ENCODE measurements at places on chromosomes 6 and 20. TPM values are rescaled to one million over a fixed set of nuclear protein-coding genes. Genes with fewer than 3 reads are reported as not detected.

Gene PDE10A
- total RNA-seq = 8.7 TPM

Gene FOXA2
- not detected for total RNA-seq

Gene TNNC2
- total RNA-seq = not detected

Gene MUC22
- not detected for total RNA-seq

Gene OXT
- total RNA-seq = not detected

Gene SLC22A23
- 6.0 TPM for total RNA-seq

Gene PRR18
- not detected for total RNA-seq

Gene SLC17A2
- not detected for total RNA-seq

Gene SRMS
- total RNA-seq = not detected

Gene CNR1
- total RNA-seq = 12.2 TPM

Gene BEND3
- 1.6 TPM for total RNA-seq

Gene SULF2
- total RNA-seq = 145 TPM

Gene NPEPL1
- total RNA-seq = 53.1 TPM

Gene OR12D3
- not detected for total RNA-seq

Gene SIRT5
- 9.8 TPM for total RNA-seq

Gene SHLD1
- 2.9 TPM for total RNA-seq

Gene SLC2A4RG
- total RNA-seq = 72.4 TPM

Gene CYP39A1
- total RNA-seq = 4.2 TPM

Gene CDSN
- not detected for total RNA-seq

Gene MCHR2
- total RNA-seq = not detected
